Central memory CD4-positive, alpha-beta T cell (primary cell): ENCODE measurements at places on chromosomes 7 and 10.

DNA sequence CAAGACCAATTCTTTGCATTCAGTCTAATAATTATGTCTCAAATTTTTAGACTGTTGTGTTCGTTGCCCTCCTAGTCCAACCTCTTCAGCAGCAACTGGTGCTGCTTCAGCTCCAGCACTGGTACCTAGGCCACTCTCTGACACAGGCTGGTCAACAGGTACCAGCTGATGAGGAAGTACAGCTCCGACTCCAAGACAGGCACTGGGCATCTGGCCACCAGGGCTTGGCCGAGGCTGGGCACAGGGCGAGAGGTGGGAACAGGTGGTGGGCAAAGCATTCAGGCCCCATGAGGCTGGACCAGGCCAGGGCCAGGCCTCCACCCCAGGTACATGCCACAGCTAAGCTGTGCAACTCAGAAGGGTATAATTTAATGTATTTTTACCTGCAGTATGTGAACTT lies 151.5 kb upstream of the AGR3 start:
- DNase-seq: no peak

DNA sequence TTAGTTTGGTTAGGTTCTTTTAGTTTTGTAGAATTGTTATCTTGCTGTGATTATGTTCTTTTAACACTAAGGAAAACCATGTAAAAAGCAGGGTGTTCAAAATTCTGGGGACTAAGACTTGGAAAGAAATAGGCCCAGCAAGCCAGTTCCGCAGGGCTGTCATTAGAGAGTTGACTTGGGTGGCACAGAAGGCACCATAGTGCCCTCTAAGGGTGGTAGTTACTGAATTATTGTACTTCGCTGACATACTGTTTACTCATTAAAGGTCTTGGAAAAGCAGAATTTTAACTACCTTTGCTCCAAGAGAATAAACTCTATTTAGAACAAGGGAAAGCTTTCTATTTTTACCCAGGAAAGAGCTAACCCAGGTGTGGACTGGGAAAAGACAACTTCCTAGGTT lies 86.5 kb downstream of the OTUD1 start:
- no peak for DNase-seq

- DNase-seq: no peak
Observed at GRCh38 chr10:82742478-82742877, 867.5 kb downstream of the NRG3 start.

- no peak for DNase-seq
Observed at GRCh38 chr10:3413937-3414666, 241.5 kb upstream of the PITRM1 start.

GRCh38 chr7:84389242-84389641 lies 194.7 kb upstream of the SEMA3A start:
- DNase-seq: no peak

GRCh38 chr10:96270571-96270970 lies 798 bp downstream of the BLNK start:
- no peak for DNase-seq
